ENCODE measurements at places on chromosomes 6 and 20. TPM values are rescaled to one million over a fixed set of nuclear protein-coding genes. Genes with fewer than 3 reads are reported as not detected.
A peak's percentile ranks its signal among the peaks of the same experiment; 100 is the strongest.

DNA sequence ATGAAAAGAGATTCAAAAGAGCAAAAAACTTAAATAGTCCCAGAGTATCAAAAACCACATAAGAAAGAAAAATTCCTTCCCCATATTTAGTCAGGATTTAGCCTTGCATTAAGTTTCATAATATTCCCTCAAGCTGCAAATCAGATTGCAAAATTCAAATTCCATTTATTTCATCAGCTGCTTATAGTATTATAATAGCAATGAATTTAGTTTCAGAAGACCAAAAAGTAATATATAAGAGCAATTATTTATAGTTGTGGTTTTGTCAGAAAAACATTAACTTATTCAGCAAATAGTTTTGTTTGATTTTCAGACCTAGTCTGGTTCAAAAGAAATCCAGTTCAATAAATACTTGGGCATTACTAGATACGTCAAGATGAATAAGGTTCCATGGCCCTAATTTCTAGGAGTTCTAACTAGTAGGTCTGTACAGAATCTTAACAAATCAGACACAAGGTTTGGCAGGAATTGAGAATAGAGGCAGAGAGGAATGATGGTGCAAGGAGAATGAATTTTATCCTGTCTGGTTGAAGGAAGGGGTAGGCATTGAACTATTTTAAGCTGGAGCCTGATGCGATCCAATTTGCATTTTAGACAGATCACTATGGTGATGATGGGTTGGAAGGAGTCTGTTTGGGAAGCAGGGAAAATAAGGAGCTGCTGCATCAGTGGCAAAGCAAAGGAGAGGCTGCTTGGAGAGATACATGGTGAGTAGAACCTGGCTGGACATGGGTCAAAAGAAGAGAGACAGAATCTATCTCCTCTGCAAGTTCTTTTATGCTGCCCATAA is 163.9 kb upstream of the STXBP5 start:
- no peak for DNase-seq

- DNase-seq = no peak
Observed at GRCh38 chr6:125082908-125083683, 70.5 kb upstream of the TPD52L1 start.

DNA sequence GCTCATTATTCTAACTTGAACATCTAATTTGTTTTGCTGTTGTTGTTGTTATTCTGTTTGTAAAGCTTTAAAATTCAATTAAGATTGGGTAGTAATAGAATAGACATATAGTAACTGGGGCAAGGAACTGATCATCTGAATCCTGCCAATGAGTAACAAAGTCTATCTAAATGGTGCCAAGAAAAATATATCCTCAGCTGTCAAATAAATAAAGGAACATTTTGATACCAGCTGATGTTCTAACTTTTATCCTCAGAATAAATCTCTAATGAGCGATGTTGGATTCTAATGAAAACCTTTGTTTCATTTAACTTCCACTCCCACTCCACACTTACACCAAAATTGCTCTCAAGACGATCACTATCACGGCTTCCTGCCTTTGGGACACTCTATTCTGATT is 210.9 kb downstream of the TINAG start:
- DNase-seq = no peak

DNA sequence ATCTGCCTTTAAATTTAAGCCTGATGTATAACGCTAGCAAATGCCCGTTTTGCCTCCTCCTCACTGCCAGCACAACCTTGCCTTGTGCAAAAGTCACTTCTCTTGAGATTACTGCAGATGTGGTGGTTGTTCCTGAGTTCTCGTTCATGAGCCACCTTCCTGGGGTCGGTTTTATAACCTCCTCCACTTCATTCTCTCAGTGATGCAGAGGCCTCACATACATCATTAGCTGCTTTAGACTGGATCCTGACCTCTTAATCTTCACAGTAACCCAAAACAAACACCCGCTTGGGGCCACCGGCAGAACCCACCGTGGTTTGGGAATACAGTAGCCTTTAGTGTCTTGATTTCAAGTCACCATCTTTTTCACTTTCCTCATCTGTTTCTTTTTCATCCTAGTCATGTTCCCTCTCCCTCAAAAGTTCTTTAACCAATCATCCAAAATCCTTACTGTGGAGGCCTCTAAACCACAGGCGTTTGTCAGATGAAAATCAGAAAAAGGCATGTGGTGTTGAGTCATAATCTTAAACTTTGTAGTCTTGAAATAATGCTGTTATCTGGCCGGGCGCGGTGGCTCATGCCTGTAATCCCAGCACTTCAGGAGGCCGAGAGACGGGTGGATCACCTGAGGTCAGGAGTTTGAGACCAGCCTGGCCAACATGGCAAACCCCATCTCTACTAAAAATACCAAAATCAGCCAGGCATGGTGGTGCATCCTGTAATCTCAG is 430.3 kb upstream of the SOX4 start:
- DNase-seq = no peak

DNA sequence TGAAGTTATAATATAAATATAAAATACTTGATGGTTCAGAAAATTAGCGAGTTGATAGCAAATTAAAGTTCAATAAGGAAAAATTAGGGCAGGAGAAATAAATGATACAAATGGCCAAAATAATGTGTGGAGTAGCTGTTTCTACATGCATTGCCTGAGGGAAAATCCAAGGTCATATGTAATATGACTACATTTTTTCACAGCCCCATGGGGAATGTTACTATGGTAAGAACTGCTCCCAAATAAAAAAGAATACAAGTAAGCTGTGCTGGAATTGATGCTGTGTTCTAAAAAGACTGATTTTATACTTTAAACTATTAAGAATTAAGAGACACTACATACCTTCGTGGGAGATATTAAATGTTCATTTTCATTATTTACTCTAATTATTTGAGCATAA is 34.1 kb downstream of the MEI4 start:
- no peak for DNase-seq

DNA sequence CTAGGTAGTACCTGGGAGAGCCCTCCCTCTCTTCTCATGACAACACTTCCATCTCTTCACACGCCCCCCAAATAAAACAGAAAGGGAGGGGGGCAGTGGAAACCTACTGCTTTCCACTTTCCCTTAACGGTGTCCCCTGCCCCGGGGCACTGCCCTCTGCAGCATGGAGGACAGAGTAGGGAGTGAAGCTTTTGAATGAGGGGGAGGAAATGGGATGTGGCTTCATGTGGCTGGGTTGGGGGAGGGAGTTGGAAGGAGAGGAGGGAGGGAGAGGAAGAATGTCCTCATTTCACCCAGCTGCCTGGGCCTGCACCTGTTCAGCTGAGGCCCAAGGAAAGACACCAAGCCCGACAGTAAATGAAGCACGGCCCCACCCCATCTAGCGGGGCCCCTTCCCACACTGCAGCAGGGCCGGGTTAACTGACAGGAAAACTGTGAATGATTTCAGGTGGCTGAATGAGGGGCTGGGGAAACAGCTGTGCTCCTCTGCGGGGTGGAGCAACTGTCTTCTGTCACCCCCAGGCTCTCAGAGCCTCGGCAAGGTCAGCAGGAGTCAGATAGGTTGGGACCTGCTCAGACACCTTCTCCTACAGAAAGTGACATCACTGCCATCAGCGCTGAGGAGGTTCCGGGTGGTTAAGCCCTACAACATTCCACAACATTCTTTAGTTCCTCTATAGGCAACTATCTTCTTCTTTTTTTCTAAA is 40.0 kb upstream of the TAF8 start:
- no peak for DNase-seq

GRCh38 chr6:139240161-139241010 is 51.4 kb downstream of the TXLNB start:
- peak; percentile 23 for DNase-seq

GRCh38 chr6:7058250-7058923 is 49.4 kb upstream of the RREB1 start:
- DNase-seq = peak; percentile 79

DNA sequence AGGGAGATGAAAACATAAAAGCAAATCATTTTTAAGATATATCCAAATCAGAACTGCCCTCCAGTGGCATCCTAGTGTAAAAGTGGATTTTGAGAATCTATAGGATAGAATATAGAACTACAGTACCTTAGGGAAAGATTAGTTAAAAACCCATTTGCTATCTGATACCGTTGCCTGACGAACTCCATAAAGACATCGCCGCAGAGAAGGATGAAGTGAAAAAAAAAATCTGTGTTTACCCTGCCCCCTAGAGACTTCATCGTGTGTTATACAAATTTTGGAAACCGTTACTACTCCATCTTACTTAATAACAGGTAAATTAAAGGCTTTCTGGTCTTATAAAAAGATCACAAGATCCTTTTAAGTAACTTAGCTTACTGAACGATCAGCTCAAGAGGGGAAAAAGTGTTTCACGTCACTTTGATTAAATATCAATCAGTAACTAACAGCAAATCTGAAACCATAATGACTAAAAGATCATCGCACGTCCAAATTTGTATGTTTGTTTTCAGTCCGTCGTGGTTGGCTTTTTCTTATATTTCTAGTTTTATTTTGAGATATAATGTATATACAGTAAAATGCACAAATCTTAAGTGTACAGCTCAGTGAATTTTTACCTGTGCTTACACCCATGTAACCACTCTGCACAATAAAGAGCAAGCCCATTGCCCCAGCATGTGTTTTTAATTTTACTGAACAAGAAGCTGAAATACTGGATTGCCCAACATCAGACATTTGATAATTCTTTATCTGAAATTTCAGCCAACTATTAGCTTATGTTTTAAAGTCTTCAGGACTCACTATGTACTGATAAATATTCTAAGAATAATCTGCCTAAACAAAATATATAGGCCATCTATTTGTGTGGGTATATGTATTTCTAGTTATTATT is 881 bp upstream of the MCM3 start:
- DNase-seq = no peak

GRCh38 chr6:137724018-137724403 is 143.0 kb upstream of the TNFAIP3 start:
- DNase-seq = no peak

DNA sequence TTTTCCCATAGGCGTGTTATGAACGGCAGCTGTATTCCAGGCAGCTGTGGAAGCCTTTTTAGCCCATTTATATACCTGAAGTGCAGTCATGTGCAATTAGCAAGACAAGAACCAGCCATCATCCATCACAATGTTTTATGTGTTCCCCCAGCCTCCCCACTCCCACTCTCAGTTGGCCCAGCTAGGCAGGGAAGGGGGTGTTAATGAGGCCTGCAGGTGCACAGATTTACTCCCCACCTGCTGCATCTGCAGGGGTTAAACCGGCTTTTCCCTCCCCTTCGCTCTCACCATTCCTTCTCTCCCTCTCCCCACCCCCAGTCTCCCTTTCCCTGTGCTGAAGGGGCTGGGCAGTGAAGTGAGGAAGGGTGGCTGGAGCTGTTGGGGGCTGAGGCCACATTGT is 149.8 kb upstream of the AKAP12 start:
- no peak for DNase-seq

GRCh38 chr6:136079701-136080565 is 170.2 kb downstream of the MTFR2 start:
- DNase-seq = no peak

- no peak for DNase-seq
Observed at GRCh38 chr6:20350215-20350614, 51.5 kb upstream of the E2F3 start.

DNA sequence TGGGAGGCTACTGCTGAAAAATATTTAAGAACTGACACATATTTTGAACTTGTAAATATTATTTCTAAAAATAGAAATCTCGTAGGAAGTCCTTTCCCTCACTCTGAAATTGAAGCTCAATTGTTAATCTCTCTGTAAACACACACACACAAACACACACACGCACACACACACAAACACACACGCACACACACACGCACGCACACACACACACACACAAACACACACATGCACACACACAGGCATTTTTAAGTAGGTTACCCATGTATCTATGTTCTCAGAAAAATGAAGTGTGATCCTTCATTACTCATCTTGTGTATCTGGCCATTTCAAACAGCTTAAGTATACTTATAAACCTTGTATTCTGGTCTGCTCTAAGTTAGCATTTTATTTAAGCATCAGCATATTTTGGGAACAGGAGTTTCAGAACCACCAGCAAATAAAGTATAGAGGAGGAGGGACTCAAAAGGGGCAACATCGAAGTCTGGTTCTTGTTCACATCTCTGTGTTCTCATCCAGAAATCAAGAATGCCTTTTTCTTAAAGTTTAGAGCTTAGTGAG is 11.6 kb downstream of the CCN6 start:
- no peak for DNase-seq

GRCh38 chr6:142551274-142551811 is 249.5 kb downstream of the ADGRG6 start:
- DNase-seq = peak; percentile 38

CYP24A1 gene
- 1.9 TPM for total RNA-seq

RGS17 gene
- 1.3 TPM for total RNA-seq

SSTR4 gene
- total RNA-seq = not detected

RNF217 gene
- total RNA-seq = not detected

PXMP4 gene
- total RNA-seq = 14.5 TPM

EZR gene
- 277 TPM for total RNA-seq

AVP gene
- not detected for total RNA-seq

Measured in HT-29 (cell line).